Thoracic aorta (tissue), 2 donors: ENCODE measurements at places on chromosomes 12 and 14.

DNA sequence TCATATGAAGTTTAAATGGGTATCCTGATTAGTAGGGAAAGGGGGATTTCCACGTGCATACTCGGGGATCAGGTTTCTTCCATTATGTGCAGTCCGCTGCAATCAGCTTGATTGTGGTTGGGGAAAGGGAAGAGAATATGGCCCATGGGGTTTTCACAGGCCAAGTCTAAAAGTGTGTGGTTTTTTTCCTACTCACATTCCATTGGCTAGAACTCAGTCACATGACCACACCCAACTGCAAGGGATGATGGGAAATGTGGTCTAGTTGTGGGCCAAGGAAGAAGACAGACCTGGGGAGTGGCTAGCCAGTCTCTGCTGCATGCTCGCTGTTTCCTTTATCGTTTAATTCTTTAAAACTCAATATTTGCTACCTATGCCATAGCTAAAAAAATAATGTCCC lies 105.1 kb downstream of the PRIMA1 start:
- no peak overlapping the region for H3K4me3 ChIP-seq
- no peaks in the 10 kb centered on the region for H3K27me3 ChIP-seq
- H3K36me3 ChIP-seq: no peaks in the 10 kb centered on the region

- peaks cover 12% of the 10 kb centered on the region for H3K36me3 ChIP-seq
- no peaks in the 10 kb centered on the region for H3K27me3 ChIP-seq
- DNase-seq: no peak
- no peak overlapping the region for H3K27ac ChIP-seq
- no peaks in the 10 kb centered on the region for H3K4me1 ChIP-seq
Measured at GRCh38 chr14:67319142-67319541, 40.5 kb downstream of the ATP6V1D start.

GRCh38 chr12:76047742-76048141 lies 16.2 kb upstream of the PHLDA1 start:
- H3K27me3 ChIP-seq: no peaks in the 10 kb centered on the region
- H3K27ac ChIP-seq: no peak overlapping the region
- DNase-seq: no peak
- H3K4me1 ChIP-seq: no peaks in the 10 kb centered on the region

DNA sequence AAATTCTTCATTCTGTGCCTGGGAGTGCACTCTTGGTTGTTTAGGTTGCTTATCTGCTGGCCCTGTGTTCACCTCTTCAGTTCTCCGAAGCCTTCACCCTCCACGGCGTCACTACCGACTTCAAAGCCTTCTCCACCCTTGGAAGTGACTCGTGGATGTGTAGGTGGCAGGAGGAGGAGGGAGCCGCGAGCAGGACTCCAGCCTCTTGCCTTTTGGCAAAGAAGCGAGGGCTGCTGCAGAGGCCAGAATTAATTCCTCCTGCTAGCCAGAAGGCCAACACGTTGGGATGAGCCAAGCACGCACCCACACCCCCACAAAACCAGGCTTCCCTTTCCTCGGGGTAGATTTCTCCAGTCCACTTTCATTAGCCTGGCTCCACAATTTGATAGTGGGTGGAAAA lies 86.5 kb downstream of the TBX5 start:
- no peak overlapping the region for H3K27ac ChIP-seq
- peaks cover 12% of the 10 kb centered on the region for H3K4me1 ChIP-seq
- peak; percentile 8 for DNase-seq
- H3K36me3 ChIP-seq: no peaks in the 10 kb centered on the region
- H3K27me3 ChIP-seq: no peaks in the 10 kb centered on the region
- H3K4me3 ChIP-seq: peak overlapping the region; percentile 12

DNA sequence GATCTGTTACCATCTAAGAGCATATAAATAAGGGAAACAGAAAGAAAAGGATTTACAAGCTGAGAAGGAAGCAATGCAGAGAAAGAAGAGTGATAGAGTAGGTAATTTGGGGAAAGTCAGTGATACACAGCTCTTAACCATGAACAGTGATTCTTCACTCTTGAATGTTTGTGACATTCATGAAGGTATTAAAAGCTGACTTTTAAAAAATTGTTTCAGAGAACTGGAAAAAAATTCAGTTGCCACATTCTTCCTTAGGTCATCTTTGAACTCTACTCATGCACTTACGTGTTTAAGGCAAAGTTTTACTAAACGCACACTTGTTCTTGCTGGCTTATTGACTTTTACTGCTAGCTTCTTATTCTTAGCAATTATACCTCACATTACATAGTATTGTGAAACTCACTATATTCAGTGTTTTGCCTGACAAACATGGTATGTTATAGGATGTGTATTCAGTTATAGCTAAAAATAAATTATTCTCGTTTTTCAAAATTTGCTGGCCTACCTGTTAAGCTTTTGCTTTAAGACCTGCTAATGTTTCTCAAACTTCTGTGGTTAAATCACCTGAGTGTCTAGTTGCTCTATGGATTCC lies 10.9 kb downstream of the HIF1A start:
- no peaks in the 10 kb centered on the region for H3K36me3 ChIP-seq
- H3K4me3 ChIP-seq: no peak overlapping the region
- H3K27me3 ChIP-seq: no peaks in the 10 kb centered on the region
- no peak for DNase-seq
- peaks cover 14% of the 10 kb centered on the region for H3K4me1 ChIP-seq

DNA sequence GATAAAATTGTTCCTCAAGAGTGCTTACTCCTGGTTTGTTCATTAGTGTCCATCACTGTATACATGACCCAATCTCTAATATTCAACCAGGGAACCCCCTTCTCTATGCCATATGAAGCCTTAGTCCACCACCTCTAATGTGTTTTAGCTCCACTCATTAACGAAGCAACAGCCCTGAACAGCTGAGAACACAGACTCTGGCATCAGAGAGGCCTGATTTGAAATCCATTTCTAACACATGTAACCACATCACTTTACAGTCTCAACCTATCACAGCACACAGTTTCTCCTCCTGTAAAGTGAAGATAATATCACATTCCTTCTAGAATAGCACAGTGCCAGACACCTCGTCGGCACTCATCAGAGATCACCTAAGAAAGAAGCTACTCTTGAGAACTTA lies 64.3 kb downstream of the C2CD5 start:
- no peak for DNase-seq
- no peaks in the 10 kb centered on the region for H3K27me3 ChIP-seq
- H3K4me1 ChIP-seq: peaks cover 11% of the 10 kb centered on the region

DNA sequence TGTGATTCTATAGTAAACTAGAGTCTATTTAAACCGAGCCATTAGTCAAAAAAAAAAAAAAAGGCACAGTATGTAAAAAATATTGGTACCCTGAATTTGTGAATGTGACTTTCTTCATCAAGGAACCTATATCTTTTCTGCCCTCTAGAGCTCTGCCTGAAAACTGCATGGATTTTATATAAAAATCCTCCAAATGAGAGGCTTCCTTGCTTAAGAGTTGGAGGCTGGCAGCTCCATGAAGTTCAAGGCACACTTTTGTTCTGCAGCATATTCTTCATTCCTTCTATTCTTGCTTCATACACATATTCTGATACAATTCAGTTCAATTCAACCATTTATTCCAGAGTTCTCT lies 23.1 kb upstream of the NKX2-8 start:
- H3K36me3 ChIP-seq: no peaks in the 10 kb centered on the region
- no peaks in the 10 kb centered on the region for H3K4me1 ChIP-seq
- H3K27ac ChIP-seq: no peak overlapping the region
- no peaks in the 10 kb centered on the region for H3K27me3 ChIP-seq

DNA sequence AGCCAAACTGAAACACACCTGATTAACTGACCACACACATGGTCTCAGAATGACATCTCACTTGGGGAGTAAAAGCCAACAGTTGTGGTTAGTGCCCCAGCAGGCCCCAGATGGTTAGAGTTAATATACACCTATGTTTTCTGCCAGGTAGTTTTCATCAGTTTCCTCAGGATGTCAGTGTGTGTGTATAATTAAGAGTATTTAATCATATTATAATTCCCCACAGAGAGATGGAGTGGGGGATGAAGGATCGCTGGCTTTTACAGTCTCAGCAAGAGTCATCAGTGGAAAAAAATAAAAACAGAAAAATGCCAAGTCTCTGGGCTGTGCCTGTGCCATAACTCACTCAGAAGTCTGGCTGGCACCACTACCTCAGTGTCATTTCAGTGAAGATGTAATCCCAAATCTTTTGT lies 412.5 kb downstream of the ZFP36L1 start:
- H3K27me3 ChIP-seq: no peaks in the 10 kb centered on the region
- peaks cover 31% of the 10 kb centered on the region for H3K4me1 ChIP-seq
- no peak for DNase-seq
- peak overlapping the region; percentile 64 for H3K27ac ChIP-seq
- H3K4me3 ChIP-seq: no peak overlapping the region

DNA sequence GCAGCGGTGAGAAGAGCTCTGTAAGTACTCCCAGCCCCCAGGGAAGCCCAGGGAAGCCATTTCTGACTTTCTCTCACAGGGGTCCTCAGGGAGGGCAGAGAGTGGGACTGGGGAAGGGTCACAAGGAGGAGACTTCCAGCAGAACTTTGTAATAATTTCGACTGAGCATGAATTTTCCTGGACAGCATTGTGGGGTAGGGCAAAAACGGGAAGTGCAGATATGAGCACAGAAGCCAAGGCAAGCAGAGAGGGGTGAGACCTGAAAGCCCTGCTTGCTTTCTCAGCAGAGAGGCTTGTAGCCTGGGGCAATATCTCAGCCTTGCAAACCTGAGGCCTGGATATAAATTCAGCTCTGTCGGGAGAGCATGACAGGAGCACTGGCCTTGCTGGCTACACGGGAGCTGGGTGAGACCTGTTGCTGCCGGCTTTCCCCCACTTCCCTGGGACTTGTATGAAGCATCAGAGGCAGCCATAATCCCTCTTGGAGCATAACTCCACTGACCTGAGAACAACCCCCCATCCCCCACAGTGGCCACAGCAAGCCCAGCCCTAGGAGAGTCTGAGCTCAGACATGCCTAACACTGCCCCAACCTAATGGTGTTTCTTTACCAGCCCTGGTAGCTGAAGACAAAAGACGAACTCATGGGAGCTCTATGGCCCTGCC lies 9.8 kb upstream of the IQSEC3 start:
- no peak for DNase-seq
- H3K4me3 ChIP-seq: no peak overlapping the region
- no peak overlapping the region for H3K27ac ChIP-seq
- no peaks in the 10 kb centered on the region for H3K4me1 ChIP-seq

GRCh38 chr12:101694297-101694848 lies 3.1 kb upstream of the CHPT1 start:
- H3K4me3 ChIP-seq: no peak overlapping the region
- no peak overlapping the region for H3K27ac ChIP-seq
- H3K36me3 ChIP-seq: no peaks in the 10 kb centered on the region

- H3K4me3 ChIP-seq: no peak overlapping the region
- H3K4me1 ChIP-seq: no peaks in the 10 kb centered on the region
- H3K27ac ChIP-seq: no peak overlapping the region
- no peaks in the 10 kb centered on the region for H3K27me3 ChIP-seq
Measured at GRCh38 chr14:96584907-96585671, 82.9 kb downstream of the PAPOLA start.

GRCh38 chr14:91367173-91368171 lies 50.1 kb downstream of the CCDC88C start:
- DNase-seq: no peak
- no peak overlapping the region for H3K27ac ChIP-seq
- no peaks in the 10 kb centered on the region for H3K36me3 ChIP-seq
- no peak overlapping the region for H3K4me3 ChIP-seq
- no peaks in the 10 kb centered on the region for H3K27me3 ChIP-seq

DNA sequence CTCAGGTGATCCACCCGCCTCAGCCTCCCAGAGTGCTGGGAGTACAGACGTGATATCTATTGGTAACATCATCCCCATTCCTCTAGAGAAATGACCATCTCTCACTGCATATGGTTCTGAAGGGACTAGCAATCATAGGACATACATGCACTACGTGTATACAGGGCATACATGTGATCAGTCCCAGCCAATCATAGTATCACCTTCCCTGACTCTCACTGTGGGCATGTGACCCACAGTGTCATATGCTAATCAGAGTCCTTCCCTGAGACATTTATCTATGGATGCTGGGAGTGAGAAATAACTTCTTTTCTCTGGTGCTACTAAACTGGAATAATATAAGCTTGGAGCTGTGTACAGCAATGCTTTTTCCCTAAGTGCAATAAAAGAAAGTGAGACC lies 12.1 kb upstream of the FBXW8 start:
- DNase-seq: no peak
- H3K27me3 ChIP-seq: no peaks in the 10 kb centered on the region
- no peak overlapping the region for H3K27ac ChIP-seq
- no peaks in the 10 kb centered on the region for H3K4me1 ChIP-seq

DNA sequence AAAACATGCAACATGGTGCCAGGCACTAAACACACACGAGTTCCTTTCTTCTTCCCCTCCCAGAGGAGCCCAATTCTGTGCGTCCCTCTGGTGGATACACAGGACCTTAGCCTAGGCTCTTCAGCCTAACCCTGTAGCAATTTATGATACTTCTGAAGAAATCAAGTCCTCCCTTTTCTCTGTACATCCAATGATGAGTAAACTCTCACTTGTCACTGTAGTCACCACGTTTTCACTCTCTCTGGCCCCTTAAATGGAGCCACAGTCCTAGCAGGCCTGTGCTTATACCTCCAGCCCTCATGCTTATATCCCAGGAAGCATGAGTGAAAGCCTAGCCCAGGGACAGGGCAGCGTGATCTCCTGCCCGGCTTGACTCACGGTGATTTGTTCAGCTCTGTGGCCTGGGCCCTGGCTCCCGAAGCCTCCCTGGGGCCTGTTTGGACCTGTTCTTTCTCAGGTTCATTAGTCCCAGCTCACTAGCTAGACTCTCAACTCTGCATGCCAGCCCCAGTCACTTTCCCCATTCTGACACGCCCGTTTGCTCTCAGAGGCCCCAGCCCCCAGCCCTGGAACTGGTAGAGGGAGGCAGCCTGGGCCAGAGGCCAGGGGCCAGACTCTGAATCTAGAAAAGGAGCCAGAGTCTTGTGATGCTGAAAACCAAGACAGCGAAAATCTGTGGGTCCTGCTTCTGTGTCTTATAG lies 24.1 kb upstream of the PLEKHG3 start:
- H3K4me1 ChIP-seq: peaks cover 44% of the 10 kb centered on the region
- peak overlapping the region; percentile 98 for H3K27ac ChIP-seq
- H3K4me3 ChIP-seq: no peak overlapping the region
- no peak for DNase-seq

- no peak for DNase-seq
- no peaks in the 10 kb centered on the region for H3K36me3 ChIP-seq
- no peak overlapping the region for H3K27ac ChIP-seq
Measured at GRCh38 chr14:55867719-55868118, 250.5 kb upstream of the PELI2 start.

- peaks cover 67% of the 10 kb centered on the region for H3K4me1 ChIP-seq
- no peaks in the 10 kb centered on the region for H3K27me3 ChIP-seq
- DNase-seq: no peak
- no peaks in the 10 kb centered on the region for H3K36me3 ChIP-seq
- peak overlapping the region; percentile 79 for H3K27ac ChIP-seq
Measured at GRCh38 chr12:27549236-27549800, 25.3 kb downstream of the PPFIBP1 start.
